NCI-H1105 (cell line): ENCODE measurements at places on chromosomes 12 and 14.

DNA sequence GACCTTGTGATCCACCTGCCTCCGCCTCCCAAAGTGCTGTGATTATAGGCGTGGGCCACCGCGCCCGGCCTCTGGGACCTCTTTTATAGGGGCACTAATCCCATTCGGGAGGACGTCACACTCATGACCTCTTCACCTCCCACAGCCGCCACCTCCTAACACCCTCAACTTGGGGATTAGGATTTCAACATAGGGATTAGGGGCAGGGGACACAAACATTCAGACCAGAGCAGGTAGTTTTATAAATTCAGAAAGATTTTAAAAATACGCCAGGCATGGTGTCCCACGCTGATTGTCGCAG lies 49.4 kb downstream of the TPCN1 start:
- DNase-seq: no peak

DNA sequence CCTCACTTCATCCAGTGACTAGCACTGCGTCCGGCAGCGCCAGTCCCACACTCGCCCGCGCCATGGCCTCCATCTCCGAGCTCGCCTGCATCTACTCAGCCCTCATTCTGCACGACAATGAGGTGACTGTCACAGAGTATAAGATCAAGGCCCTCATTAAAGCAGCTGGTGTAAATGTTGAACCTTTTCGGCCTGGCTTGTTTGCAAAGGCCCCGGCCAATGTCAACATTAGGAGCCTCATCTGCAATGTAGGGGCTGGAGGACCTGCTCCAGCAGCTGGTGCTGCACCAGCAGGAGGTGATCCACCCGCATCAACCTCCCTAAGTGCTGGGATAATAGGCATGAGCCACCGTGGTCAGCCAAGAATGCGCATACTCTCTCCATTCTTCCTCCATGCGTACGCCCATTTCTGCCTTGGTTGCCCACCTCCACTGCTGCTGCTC lies 59.9 kb downstream of the IRF2BPL start:
- DNase-seq: no peak

DNA sequence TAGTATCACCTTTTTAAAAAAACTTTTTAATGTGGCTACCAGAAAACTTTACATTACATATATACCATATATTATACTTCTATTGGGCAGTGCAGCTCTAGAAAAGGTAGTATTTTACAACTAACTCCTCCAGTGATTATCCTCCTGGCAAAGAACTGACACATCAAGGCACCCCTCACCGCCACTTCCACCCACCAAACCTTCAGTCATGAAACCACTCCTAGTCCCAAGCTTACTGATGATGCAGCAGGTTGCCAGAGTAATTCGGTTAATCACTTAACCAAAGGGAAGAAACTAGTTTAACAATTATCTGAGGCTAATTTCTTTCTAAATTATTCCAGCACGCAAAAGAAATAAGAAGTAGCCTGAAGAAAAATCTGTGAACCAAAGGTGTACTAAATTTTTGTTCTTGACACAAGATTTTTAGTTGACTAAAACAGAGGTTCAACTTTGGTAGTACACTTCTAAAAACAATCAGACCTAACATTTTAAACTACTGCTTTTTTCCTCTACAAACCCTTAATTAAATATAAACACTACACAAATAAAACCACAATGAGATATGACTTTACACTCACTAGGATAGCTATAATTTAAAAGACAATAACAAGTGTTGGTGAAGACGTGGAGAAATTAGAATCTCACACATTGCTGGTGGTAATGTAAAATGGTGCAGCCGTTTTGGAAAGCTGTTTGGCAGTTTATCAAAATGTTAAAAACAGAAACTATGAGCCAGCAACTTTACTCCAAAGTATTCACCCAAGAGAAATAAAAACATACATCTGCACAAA lies 16.7 kb downstream of the SPPL3 start:
- no peak for DNase-seq

- no peak for DNase-seq
Measured at GRCh38 chr12:45504316-45505010, 225.0 kb upstream of the ARID2 start.

DNA sequence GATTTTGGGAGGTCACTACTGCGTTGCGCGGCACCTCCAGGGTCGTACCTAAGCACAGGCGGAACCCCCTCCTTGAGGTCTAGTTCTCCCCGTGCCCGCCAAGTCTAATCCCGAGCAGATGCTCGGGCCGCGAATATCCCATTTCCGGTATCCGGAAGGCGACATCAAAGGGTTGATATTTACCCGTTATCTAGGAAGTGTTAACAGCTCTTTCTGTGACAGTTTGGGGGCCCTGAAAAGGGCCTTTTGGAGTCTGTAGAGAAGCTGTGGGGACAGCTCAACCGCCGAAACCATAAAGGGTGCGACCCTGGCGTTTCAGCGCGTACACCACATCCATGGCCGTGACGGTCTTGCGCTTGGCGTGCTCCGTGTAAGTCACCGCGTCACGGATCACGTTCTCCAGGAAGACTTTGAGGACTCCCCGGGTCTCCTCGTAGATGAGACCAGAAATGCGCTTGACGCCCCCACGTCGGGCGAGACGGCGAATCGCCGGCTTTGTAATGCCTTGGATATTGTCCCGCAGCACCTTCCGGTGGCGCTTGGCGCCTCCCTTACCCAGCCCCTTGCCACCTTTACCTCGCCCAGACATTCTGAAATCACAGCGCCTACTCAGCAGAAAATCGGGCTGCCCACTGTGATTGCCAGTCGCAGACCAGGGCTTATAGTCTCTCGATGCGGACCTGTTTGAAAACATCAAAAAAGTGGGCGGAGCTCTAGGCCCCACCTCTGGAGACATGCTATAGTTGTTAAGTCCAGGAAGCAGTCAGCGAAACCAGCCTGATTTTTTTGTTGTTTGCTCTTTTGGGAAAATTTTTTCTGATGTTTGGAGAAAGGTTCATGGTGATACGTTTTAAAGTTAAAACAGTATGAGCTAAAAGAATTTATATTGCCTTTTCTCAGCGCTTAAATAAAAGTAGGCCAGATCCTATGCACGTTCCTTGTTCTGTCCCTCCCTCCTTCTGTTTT lies 32.5 kb downstream of the WBP11 start:
- DNase-seq: peak; percentile 80

GRCh38 chr12:84397263-84397662 lies 515.3 kb downstream of the SLC6A15 start:
- DNase-seq: peak; percentile 12

DNA sequence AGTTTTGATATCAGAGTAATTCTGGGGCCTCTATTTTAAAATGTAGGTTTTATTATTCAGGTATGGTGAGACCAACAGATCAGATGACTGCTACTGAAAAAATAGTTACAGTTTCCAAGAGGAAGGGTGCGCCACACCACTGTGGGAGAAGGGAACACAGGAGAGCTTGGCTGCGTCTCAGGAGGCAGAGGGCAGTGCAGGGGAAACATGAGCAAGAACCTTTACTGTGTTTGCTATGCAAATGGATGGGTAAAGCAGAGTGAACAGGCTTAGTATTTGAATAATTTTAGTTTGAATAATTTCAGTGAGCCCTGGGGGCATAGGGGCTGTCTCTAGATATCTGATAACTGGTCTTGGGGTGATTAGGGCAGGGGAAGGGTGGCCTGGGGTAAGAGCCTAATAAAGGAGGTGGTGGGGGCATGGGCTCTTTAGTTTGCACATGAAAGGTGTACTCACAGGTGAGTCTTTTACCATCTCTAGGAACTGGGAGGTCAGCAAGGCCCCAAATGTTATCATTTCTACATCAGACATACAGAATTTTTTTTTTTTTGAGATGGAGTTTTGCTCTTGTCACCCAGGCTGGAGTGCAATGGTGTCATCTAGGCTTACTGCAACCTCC lies 196.8 kb upstream of the NEDD1 start:
- DNase-seq: no peak

DNA sequence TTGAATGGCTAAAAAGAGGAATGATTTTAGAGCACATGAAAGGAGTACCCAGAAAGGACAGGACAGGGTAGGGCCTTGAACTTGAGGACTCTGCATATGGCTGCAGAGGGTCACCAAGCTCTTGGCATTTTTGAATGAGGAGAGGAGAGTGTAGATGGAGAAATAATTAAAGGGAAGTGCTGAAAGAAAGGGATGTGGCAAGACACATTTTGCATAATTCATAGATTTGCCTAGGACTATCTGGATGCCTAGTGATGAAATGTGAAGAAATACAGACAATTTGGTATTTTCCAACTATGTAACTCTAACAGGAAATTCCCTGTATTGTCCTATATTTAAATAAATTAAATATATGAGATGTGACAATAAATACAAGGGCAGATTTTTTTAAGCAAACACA lies 27.5 kb upstream of the MDM1 start:
- DNase-seq: no peak

- peak; percentile 41 for DNase-seq
Measured at GRCh38 chr12:80101126-80101525, 1.8 kb downstream of the OTOGL start.

DNA sequence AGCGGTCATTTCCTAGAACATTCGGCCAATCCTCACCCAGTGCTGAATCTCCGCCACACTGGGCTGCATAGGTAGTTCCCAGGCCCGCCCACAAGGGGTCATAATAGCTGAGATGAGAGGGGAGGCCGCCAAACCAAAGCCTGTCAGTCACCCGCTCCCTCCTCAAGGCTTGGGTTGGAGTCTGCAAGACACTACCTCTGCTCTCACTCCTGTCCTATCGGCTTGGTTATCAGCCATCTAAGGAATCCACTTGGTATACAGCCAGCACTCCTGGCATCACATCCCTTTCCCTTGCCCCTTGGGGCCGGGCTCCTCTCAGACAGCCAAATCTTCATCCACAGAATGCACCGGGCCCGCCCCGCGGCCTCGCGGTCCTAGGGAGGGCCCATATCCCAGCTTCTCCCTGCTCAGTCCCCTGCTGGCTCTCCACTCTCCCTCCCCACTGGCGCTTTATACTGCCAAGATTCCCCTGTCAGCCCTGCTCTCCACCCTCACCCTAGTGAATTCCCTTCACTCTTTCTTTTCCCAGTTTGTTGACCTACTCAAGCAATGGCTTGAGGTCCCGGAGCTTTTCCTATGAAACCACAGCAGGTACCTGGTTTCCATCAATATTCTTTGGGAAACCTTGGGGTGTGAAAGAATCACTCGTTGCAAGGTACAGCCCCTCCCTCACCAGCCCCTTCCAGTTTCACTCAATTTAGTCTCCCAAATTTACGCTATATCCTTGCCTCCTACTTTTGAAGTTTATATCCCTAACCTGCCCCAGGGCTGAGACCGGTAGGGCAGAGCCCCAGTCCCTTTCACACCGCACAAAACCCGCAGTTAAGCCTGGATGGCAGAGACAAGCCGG lies 1.4 kb downstream of the IFFO1 start:
- peak; percentile 26 for DNase-seq

DNA sequence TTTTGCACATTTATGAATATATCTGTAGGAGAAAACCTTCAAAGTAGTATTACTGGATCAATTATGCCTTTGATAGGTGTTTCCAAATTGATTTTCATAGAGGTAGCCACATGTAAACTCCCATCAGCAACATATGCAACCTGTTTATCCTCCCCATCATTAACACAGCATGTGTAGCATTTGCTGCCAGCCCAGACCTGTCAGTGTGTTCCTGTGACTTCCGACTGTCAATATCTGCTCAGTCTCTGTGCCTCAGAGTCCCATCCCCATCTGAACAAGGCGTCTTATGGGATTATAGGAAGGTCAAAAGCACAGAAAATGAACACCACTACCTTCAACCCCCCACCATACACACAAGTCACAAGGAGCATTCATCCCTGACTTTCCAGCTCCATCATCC lies 9.5 kb upstream of the CAPRIN2 start:
- peak; percentile 73 for DNase-seq

GRCh38 chr12:132558042-132558856 lies 52.1 kb downstream of the LRCOL1 start:
- DNase-seq: no peak

GRCh38 chr12:77344651-77345050 lies 279.3 kb upstream of the E2F7 start:
- no peak for DNase-seq

GRCh38 chr12:51621156-51621922 lies 30.3 kb downstream of the SCN8A start:
- DNase-seq: no peak

DNA sequence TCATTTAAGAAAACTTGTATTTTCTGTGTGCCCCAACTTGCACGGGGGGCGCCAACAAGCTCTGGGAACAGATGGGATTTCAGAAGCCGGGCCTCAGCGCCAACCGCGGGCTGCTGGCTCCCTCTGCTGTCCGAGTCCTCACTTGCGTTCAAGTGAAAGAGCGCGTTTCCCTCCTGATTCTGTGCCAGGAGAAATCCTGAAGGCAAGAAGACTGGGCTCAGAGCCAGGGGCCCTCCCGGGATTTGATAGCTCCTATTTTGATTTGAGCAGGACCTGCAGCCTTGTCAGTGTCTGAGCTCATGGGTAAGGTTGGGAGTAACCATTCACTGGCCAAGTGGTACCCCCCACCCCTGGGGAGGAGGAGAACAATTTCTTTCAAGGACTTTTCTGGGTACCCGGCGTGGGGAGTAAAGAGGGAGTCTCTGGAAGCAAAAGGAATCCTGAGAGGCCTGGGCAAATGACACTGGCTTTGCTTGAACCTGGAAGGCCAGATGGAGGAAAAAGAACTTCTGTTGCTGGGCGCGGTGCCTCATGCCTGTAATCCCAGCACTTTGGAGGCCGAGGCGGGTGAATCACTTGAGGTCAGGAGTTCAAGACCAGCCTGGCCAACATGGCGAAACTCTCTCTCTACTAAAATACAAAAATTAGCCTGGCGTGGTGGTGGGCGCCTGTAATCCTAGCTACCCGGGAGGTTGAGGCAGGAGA lies 179.0 kb upstream of the RGS6 start:
- peak; percentile 96 for DNase-seq

GRCh38 chr14:23356662-23357061 lies 4.0 kb upstream of the SLC22A17 start:
- DNase-seq: no peak

DNA sequence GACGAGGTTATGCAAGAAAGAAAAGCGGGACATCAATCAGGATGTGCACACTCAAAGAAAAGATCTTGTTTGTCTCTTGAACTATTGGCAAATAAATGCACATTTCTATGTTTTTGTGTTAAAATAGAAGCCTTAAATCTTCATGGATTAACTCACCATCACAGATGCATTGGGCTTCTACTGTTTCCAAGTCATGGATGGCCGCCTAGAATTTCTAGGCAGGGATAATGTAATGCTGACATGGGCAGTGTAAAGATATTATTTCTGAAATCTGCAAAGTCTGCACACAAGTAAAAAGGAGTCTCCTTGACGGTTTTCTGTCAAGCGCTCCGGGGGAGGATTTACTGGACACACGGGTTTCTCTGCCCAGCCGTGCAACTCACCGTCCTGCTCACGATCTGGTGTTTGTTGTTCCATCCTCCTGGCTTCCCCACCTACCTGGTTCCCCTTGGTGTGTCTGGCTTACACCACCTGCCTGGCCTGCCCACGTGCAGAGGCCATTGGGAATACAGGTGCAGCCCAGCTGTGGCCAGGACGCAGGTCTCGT lies 103.3 kb upstream of the FZD10 start:
- DNase-seq: no peak

DNA sequence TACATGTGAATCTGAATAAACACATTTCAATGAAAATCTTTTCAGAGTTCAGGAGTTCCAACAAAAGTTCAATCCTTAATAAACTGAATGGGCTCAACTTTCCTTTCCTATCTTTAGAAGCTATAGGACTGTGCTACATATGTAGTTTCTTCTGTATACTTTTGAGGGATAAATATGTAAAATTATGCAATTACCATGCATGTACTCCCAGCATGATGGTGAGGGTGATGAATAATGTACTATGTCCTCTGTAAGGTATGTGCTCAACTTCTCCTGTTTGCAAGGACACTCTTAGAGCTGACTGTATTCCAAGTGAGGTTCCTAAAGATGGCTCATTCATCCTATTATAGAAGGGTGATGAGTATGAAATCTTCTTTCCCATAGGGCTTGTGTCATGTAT lies 15.5 kb downstream of the MBIP start:
- no peak for DNase-seq
